CD4-positive, alpha-beta T cell treated with Interleukin-12 subunit alpha and Interleukin-12 subunit beta, for 1 hour (primary cell): ENCODE measurements at places on chromosomes 2 and 18.

DNA sequence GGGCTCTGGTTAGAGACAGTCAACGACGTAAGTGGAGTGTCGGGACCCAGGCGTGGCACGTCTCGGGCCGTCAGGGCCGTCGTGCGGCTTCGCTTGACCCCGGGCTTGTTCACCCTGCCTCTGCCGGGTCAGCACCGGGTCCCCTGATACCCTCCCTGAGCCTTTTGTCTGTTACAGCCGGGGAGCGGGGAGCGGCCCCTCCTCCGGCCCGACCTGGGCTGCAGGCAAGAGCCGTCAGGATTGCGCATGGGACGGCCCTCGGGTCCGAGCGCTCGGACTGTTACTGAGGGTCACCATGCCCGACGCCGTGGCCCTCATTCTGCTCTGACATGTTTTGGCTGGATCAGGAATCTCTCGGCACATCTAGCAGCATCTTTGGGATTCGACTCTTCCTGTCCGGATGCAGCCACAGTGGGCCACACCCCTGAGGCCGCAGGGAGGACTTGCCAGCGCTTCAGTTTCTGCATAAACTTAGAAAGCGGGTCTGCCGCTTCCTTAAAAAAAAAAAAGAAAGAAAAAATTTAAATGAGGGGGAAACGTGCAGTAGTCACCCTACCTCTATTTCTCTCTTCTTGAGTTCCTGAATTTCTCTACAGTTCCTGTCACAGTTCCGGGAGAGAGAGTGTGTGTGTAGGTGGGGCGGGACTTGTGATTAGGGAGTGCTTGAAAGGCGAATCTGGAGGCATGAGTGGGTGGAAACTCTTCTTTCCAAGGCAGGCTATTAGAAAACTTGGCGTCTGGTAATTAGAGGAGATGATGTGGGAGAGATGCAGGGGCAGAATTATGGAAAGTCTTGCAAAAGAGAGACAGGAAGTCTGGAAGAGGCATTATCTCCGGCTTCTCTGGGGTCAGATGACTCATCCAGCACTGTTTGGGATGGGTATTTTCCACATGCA lies 909 bp downstream of the TMEM87B start:
- peak; percentile 17 for DNase-seq

- no peak for DNase-seq
Observed at GRCh38 chr2:227473122-227473461, 1.1 kb downstream of the AGFG1 start.

- no peak for DNase-seq
Observed at GRCh38 chr2:45457211-45457945, 153.7 kb downstream of the SRBD1 start.

DNA sequence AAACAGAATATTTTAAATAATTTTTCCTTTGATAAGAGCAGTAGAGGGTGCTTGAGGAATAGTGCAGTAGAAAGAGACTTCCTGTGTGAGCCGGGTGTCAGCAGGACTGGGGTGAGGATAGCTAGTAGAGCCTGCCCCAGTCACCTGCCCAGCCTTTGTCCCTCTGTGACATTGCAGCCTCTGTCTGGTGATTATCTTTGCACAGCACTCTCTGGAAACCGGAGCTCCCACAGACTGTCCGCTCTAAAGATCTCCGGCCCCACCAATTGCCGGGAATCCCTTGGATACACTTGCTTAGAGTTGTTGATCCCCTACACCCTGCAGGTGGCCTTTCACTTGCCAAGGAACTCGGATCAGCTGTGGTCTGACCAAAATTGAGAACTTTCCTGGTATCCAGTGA lies 1081.3 kb upstream of the TMEFF2 start:
- no peak for DNase-seq

DNA sequence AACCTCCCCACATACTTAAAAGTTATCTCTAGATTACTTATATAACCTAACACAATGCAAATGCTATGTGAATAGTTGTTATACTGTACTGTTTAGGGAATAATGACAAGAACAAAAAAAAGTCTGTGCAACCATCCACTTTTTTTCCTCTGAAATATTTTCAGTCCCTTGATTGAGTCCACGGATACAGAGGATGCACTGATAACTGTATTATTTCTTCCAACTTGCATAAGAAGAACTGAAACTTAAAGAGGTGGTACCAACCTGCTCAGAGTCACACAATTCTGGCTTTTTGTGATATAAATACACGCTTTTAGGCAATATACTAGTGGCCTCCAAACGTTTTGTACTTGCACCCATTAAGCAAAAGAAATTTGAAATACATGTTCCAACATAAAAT lies 1.4 kb downstream of the SMC6 start:
- no peak for DNase-seq

DNA sequence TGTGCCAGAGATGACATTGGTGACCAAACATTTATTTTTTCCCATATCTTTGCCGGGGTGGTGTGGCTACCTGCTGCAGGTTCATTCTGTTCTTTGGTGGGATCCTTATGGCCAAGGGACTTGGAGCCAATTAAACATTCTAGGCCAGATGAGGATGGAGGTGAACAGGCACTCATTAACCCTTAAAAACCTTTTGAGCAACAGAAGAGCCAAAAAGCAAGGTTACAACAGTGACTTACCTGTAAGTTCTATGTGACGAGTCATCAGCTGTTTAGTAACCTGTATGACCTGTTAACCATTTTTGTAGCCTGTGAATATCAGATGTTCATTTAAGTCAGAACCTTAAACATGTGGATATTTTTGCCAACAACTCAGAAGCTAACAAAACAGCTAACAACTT lies 105.6 kb downstream of the XRCC5 start:
- DNase-seq, result no peak

GRCh38 chr2:75722687-75723086 lies 12.0 kb upstream of the GCFC2 start:
- DNase-seq, result no peak

DNA sequence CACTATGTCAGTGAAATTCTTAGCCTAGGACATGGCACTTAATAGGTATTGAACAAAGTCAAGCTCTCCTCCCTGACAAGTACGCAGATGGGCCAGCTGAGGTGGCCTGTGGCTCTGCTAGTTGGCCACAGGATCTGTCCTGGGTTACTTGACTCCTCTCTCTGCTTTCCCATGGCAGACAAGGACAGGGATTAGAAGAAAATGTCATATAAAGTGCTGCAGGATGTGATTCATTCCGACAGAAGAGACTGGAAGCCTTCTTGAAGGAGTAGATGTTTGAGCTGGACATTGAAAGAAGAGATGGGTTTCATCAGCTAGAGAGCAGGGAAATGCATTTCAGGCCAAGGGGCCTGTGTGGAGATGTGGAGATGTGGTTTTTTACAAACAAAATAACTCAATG lies 46.7 kb downstream of the SMAD7 start:
- no peak for DNase-seq

DNA sequence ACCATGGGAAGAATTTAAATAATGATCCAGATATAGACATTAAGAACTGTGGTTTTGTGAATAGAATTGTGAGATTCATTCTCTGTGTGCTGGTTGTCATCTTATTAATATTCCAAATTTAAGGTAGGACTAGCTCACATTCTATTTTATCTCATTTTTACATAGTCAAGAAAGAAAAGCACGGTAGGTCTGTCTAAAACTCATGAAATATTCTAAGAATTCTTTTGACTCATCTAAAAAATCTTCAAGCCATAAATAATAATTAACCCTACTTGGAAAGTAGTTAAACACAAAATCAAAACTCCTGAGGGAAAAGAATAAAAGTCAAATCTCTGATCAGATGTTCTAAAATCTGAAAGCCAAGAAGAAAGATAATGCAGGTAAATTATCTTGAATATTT lies 388.8 kb upstream of the CHAC2 start:
- no peak for DNase-seq

- DNase-seq, result no peak
Observed at GRCh38 chr18:35547008-35547605, 34.4 kb upstream of the GALNT1 start.

GRCh38 chr2:69184224-69184623 lies 171.2 kb downstream of the ANTXR1 start:
- DNase-seq, result no peak

GRCh38 chr2:69292256-69292655 lies 94.8 kb downstream of the GFPT1 start:
- no peak for DNase-seq

GRCh38 chr2:119202610-119203310 lies 20.9 kb upstream of the STEAP3 start:
- DNase-seq, result no peak

DNA sequence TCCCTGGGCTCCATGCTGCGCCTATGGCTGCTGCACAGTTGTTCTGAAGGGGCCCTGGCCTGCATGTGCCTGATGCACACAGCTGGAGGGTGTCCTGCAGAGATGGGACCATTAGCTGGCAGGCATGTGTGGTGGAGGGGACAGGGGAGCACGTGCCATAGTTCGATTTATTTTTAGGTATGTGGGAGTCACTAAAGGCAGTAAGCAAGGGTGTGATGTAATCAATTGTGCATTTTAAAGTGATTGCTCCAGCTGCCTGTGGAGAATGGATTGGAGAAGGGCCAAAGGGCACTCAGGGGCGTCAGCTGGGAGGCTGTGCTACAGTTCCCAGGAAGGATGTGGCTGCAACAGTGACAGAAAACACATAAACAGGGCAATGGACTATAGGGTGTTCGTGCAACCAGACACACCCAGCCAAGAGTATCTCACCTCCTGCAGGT lies 205.1 kb downstream of the ARL4C start:
- peak; percentile 67 for DNase-seq

DNA sequence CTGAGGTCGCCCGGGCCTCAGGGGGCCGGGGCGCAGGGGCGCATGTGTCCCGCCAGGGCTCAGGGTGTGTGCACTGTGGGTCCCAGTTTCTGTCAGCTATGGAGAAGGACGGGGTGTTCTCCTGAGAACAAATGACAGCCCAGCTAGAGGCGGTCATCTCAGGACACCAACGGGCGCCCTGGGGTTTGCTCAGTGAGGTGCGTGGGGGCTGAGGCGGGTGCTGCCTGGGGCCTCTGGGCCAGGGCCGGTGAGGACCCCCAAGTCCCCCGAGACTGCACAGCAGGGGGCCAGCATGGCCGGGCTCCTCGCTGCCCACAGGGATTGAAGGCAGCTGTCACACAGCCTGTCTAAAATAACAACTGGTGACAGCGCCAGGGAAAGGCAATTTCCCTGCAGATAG lies 808.8 kb upstream of the SOX11 start:
- no peak for DNase-seq

DNA sequence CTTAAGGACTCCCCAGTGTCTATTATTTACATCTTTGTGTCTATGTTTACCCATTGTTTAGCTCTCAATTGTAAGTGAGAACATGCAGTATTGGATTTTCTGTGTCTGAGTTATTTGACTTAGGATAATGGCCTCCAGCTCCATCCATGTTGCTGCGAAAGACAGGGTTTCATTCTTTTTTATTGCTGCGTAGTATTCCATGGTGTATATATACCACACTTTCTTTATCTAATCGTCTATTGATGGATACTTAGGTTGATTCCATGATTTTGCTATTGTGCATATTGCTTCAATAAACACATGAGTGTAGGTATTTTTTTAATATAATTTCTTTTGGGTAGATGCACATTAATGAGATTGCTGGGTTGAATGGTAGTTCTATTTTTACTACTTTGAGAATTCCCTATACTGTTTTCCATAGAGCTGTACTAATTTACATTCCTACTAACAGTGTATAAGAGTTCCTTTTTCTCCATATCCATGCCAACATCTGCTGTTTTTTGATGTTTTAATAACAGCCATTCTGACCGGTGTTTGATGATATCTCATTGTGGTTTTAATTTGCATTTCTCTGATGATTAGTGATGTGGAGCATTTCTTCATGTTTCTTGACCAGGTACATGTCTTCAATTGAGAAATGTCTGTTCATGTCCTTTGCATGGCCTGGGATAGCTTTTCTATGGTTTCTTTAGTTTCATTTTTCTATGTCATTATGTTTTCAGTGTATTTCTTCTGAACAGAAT lies 21.8 kb downstream of the MTCL1 start:
- no peak for DNase-seq

DNA sequence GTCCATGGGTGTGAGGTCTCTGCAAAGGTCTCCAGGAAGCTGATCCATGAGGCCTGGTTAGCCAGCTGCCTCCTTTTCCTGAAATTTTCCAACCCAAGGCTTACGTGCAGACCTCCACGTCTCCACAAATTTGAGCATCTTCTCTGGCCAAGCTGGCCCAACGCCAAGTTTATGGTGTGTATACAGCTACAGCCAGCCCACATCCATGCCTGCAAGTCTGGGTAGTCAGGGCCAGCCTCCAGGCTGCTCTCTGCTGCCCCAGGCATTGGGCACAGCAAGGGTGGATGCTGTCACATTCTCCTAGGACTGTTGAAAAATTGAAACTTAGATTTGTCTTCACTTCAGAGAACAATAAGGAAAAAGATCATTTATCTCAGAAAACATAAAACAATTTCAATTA lies 525.5 kb upstream of the CHAC2 start:
- no peak for DNase-seq

- no peak for DNase-seq
Observed at GRCh38 chr2:41729800-41730364, 317.9 kb upstream of the PKDCC start.

- DNase-seq, result peak; percentile 17
Observed at GRCh38 chr2:232502911-232503808, 15.5 kb upstream of the ECEL1 start.

DNA sequence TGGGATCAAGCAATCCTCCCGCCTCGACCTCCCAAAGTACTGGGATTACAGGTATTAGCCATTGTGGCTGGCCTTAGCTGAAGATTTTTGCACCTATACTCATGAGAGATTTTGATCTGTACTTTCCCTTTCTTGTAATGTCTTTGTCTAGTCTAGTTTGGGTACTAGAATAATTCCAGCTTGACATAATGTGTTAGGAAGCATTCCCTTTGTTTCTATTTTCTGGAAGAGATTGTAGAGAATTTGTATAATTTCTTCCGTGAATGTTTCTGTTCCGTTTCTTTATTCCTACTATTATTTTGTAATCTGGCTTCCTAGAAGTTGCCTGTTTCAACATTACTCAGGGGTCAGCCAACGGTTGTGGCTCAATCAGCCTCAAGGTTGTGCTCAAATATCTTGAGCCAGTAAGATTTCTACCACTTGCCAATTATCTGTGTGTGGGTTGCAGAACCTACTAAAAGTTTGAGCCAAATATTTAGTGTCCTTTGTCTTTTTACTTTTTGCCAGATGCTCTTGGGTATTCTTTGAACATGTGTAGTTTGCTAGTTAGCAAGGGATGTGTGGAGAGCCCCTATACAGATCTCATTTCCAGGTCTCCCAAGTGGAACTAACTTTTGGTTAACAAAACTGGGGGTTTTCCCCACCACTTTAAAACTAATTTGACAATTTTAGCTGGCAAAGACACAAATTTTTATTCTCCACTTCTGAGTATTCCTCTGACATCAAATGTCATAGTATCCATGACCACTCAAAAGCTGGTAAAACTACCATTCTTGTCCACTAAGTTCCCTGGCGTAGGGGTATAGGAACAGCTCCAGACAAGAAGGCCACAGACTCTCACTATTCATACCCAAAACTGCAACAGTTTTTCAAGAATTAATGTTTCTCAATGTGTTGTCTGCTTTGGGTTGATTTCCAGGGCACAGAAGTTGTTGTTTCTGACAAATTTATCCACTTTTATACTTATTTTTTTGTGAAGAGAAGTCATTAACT lies 42.8 kb upstream of the BAZ2B start:
- DNase-seq, result no peak
